Esophagus (tissue), 2 donors: ENCODE measurements at places on chromosomes 3 and 15. TPM values are rescaled to one million over a fixed set of nuclear protein-coding genes. Genes with fewer than 3 reads are reported as not detected.

NLGN1 gene
- polyA plus RNA-seq, result 0.26 TPM

PLSCR2 gene
- not detected for polyA plus RNA-seq

CKMT1B gene
- 87.6 TPM for polyA plus RNA-seq

ZPLD1 gene
- polyA plus RNA-seq, result not detected

CD96 gene
- polyA plus RNA-seq, result 0.88 TPM

ADAMTS7 gene
- 0.45 TPM for polyA plus RNA-seq

CLDND1 gene
- 82.5 TPM for polyA plus RNA-seq

KLHL40 gene
- polyA plus RNA-seq, result 0.02 TPM

POPDC2 gene
- 1.8 TPM for polyA plus RNA-seq

MUSTN1 gene
- 13.1 TPM for polyA plus RNA-seq

EPHA3 gene
- polyA plus RNA-seq, result 0.18 TPM

PLA2G4F gene
- polyA plus RNA-seq, result 12.9 TPM

MAGEL2 gene
- polyA plus RNA-seq, result 0.01 TPM

ACTC1 gene
- polyA plus RNA-seq, result 1.0 TPM

TRPC1 gene
- polyA plus RNA-seq, result 2.5 TPM
